ENCODE measurements at places on chromosomes 7 and 10. TPM values are rescaled to one million over a fixed set of nuclear protein-coding genes. Genes with fewer than 3 reads are reported as not detected.

LIPN gene
- total RNA-seq, result not detected

MGMT gene
- 31.9 TPM for total RNA-seq

GLI3 gene
- total RNA-seq, result 11.3 TPM

ABCB4 gene
- 1.7 TPM for total RNA-seq

MAGI2 gene
- total RNA-seq, result 43.4 TPM

BMPER gene
- 16.8 TPM for total RNA-seq

LRRC17 gene
- total RNA-seq, result 299 TPM

ZNF107 gene
- 12.2 TPM for total RNA-seq

SERPINE1 gene
- total RNA-seq, result 2.1 TPM

PIK3CG gene
- 6.4 TPM for total RNA-seq

HGF gene
- total RNA-seq, result 12.2 TPM

DMBT1 gene
- total RNA-seq, result 0.10 TPM

MRPS33 gene
- total RNA-seq, result 27.5 TPM

ZNF467 gene
- total RNA-seq, result 2.8 TPM

CLIP2 gene
- 44.9 TPM for total RNA-seq

GDF2 gene
- total RNA-seq, result not detected

CFAP70 gene
- total RNA-seq, result 22.6 TPM

PLXNA4 gene
- 13.8 TPM for total RNA-seq

TRPV6 gene
- total RNA-seq, result 0.10 TPM

Measured in spinal cord (tissue), 10 donors.